ENCODE measurements at places on chromosomes 12 and 14.

GRCh38 chr14:88049936-88050335 lies 45.0 kb downstream of the GPR65 start:
- DNase-seq, result no peak

DNA sequence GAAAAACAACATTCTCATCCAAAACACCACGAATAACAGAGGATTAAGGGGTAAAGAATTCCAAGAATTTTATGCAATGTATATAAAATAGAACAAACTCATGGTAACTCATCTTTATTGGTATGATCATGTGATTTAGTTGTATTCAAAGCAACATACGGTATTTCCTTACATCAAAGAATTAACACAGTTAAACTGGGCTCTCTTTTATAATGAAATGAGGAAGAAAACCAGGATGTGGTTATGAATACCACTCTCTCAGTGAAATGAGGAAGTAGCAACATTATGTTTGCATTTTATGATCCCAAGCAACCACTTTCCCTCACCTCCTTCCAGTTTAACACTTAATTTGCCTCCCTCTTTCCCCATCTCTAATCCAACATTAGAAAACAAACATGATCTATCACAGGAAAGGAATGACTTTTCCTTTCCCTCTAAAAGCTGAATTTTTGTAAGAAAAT lies 22.9 kb downstream of the SPTLC2 start:
- no peak for DNase-seq

- DNase-seq, result no peak
These were observed 28.4 kb downstream of the BCL2L14 start for GRCh38 chr12:12099102-12099501.

DNA sequence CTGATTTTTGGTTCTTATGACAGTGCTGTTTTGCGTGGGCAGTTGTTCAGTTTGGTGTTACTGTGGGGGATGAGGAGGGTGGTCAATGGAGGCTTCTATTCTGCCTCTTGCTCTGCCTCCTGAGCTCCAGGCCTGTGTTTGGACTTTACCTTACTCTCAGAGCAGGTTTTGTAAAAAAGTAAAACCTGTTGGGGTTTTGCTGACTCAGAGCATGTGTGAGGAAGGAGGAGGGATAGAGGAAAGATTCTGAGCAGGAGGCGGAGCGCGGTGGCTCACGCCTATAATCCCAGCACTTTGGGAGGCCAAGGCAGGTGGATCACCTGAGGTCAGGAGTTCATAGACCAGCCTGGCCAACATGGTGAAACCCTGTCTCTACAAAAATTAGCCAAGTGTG lies 6.7 kb downstream of the A2ML1 start:
- no peak for DNase-seq

GRCh38 chr14:21680072-21680471 lies 6.5 kb upstream of the OR4E1 start:
- no peak for DNase-seq

- DNase-seq, result no peak
These were observed 8.0 kb downstream of the CACNB3 start for GRCh38 chr12:48826209-48826855.

- no peak for DNase-seq
These were observed 14.5 kb downstream of the GMFB start for GRCh38 chr14:54474232-54474793.

- DNase-seq, result no peak
These were observed 217.7 kb upstream of the PRICKLE1 start for GRCh38 chr12:42807251-42807650.

DNA sequence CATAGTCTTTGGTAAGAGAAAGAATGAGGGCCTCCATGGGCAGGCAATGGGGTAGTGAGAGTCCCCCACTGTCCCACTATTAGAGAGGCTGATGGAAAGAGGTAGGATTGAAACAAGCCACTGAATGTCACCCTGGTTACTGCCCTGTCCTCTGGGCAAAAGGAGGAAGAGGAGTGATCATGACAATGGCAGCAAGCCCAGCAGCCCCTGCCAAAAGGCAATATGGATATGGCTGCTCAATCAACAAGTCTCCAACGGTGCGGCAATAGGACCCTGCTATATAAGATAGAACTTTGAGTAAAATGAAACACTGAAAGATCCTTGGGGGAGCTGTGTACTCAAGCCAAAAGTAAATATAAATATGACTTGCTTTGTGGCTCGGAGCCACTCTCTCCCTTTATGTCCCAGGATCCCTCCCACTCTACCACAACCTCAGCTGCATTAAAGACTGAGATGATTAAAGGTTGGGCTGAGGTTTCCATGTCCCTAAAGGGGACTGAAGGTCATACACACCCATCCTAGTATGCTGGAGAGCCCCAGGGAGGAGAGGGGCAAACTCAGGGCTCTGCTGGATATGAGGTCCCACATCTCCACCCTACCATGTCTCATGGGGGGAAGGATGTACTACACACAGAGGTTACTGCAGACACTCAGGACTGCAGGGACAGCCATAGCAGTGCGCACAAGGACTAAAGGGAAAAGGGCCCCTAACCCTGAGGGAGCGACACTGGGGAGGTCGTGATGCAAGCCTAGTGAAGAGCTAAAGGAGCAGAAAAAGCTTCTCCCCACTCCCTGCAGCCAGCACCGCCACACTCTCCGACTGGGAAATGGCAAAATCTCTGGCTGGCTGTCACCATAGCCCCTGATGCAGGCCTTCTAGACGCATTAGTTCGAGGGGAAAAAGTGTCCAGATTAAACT lies 5.9 kb downstream of the POMT2 start:
- no peak for DNase-seq

All from skeletal muscle cell (primary cell).